ENCODE measurements at places on chromosomes 1 and 21. TPM values are rescaled to one million over a fixed set of nuclear protein-coding genes. Genes with fewer than 3 reads are reported as not detected.

Gene TMEM52
- total RNA-seq: not detected

Gene SEC16B
- 0.31 TPM for total RNA-seq

Gene RCOR3
- 99.2 TPM for total RNA-seq

Gene PLCH2
- total RNA-seq: 106 TPM

Gene GPA33
- total RNA-seq: 4.5 TPM

Gene OR2T2
- not detected for total RNA-seq

Gene CFAP45
- total RNA-seq: 5.0 TPM

Gene PLD5
- not detected for total RNA-seq

Gene GCSAML
- 0.19 TPM for total RNA-seq

Gene ALPL
- total RNA-seq: not detected

Gene OR2M3
- not detected for total RNA-seq

Gene FCN3
- total RNA-seq: not detected

Gene PLPP3
- 0.11 TPM for total RNA-seq

DNA sequence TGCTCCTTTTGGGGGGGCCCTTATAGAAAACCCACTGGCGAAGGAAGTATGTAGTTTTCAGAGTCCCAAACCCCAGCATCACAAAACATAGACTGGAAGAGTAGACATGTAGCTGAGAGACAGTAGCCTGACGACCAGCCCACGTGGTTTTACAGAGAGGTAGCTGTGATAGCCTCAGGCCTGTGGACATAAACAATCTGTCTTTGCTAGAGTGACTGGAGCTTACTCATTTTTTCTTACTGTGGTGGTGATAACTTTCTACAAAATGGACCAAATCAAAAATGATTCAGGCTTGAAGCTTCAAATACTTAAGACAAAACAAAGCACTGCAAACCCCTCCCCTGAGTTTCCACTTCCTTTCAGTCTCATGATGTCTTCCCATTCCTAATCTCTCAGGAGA, 497.0 kb downstream of the RWDD3 start:
- H3K27me3 ChIP-seq: no peaks in the 10 kb centered on the region
- DNase-seq: no peak
- H3K4me1 ChIP-seq: no peaks in the 10 kb centered on the region
- H3K27ac ChIP-seq: no peak overlapping the region

- peaks cover 24% of the 10 kb centered on the region for H3K4me1 ChIP-seq
- H3K27ac ChIP-seq: peak overlapping the region; percentile 5
- H3K36me3 ChIP-seq: peaks cover 7% of the 10 kb centered on the region
- DNase-seq: no peak
Measured at GRCh38 chr1:28326515-28326914, 2.3 kb upstream of the MED18 start.

DNA sequence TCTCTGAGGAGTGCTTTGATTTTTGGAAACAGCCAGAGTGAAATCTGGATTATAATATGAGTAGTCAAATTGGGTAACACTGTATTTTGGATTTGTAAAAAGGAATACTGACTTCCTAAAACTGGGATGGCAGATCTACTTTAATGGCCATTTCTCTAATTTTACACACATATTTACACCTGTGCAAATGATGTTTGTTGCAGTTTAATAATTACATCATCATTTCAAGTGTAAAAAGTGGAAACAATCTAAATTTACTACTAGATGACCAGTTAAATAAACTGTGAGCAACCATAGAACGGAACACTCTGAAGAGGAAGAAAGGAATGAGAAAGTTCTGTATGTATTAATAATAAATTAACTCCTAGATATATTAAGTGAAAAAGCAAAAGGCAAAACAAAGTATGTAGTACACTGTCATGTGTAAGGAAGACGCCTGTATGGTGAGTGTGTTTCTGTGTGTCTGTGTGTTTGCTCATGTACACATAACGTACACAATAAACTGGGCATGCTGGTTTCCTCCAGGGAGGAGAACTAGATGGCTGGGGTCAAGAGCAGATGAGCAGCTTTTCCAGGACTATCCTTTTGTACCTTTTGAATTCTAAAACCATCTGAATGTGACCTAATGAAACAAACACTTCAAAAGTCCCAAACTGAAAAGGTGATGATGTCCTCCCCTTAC, 2.9 kb upstream of the RHEX start:
- DNase-seq: no peak
- no peak overlapping the region for H3K4me3 ChIP-seq
- H3K27me3 ChIP-seq: no peaks in the 10 kb centered on the region
- peaks cover 21% of the 10 kb centered on the region for H3K4me1 ChIP-seq
- H3K36me3 ChIP-seq: no peaks in the 10 kb centered on the region
- H3K27ac ChIP-seq: peak overlapping the region; percentile 74

- H3K4me1 ChIP-seq: no peaks in the 10 kb centered on the region
- no peaks in the 10 kb centered on the region for H3K36me3 ChIP-seq
- H3K27me3 ChIP-seq: no peaks in the 10 kb centered on the region
Measured at GRCh38 chr1:48955774-48956173, 179.1 kb upstream of the BEND5 start.

DNA sequence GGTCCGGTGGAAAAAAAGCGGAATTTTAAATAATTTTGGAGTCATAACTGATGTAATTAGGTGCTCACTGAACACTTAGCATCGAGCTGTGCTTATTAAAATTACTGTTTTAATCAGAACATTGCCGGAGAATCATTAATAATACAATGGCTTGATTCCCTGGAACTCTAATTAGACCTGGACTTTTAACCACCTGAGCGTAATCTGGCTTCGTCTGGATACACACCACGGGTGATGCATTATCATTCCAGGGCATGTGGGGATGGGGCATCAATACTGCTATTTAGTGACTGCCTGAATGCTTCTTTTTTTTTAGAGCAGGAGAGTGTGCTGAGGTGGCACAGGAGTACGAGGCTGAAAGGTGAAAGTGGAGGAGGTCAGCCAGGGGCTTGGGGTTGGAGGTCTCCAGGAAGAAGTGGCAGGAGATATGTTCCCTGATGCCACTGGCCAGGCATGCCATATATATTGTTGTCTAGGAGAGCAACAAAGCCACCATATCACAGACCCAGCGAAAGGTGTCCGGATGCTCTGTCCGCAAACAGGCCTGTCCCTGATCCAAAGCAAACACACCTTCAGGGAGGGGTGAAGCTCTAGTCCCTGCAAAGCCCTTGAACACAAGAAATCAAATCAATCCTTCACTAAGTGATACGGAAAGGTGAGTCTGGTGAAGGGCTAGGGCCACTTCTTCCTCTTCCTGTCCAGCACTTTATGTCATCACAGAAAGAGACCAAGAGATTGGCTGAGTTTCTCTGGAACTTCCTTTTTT, 125.2 kb downstream of the PLXNA2 start:
- no peaks in the 10 kb centered on the region for H3K27me3 ChIP-seq
- H3K36me3 ChIP-seq: no peaks in the 10 kb centered on the region
- no peak overlapping the region for H3K27ac ChIP-seq

GRCh38 chr1:228804640-228805413, 69.5 kb downstream of the RHOU start:
- H3K36me3 ChIP-seq: no peaks in the 10 kb centered on the region
- H3K4me3 ChIP-seq: no peak overlapping the region
- H3K27ac ChIP-seq: no peak overlapping the region
- no peaks in the 10 kb centered on the region for H3K27me3 ChIP-seq

DNA sequence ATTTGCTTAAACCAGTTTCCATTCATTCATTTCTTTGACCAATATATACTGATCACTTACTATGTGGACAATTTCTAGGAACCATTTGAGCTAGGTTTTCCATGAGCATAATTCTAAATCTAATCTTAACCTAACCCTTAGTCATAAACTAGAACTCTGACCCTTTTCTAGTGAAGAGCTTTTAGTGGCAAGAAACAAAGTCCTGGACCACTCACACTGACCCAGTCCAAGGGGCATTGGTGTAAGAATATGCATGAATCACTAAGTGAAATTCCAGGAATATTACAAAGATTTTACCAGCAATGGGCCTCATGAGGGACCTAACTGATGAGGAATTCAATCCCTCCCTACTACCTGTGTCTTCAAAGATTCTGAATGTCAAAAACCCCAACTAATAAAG, 40.6 kb upstream of the SLC2A1 start:
- no peak overlapping the region for H3K4me3 ChIP-seq
- no peak overlapping the region for H3K27ac ChIP-seq
- H3K27me3 ChIP-seq: no peaks in the 10 kb centered on the region
- DNase-seq: no peak
- H3K36me3 ChIP-seq: no peaks in the 10 kb centered on the region

DNA sequence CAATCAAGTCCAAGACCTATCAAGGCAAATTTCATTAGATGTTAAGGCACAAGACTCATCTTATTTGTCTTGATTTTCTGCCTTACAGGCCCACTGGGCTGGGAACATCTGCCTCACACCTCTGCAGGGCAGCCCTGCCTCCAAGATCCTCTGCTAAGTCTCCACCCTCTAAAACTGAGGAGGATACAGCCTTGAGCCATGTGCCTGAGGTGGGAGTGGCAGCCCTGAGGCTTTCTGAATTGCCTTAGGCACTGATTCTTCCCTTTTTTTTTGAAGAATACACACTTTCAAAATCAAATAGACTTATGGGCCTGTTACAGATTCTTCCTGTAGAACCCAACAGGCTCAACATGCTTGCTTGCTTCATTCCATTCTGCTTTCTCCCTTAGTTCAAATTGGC, 544.3 kb upstream of the ADAMTS5 start:
- H3K4me1 ChIP-seq: no peaks in the 10 kb centered on the region
- no peak overlapping the region for H3K27ac ChIP-seq
- no peak for DNase-seq
- H3K27me3 ChIP-seq: no peaks in the 10 kb centered on the region
- no peaks in the 10 kb centered on the region for H3K36me3 ChIP-seq

DNA sequence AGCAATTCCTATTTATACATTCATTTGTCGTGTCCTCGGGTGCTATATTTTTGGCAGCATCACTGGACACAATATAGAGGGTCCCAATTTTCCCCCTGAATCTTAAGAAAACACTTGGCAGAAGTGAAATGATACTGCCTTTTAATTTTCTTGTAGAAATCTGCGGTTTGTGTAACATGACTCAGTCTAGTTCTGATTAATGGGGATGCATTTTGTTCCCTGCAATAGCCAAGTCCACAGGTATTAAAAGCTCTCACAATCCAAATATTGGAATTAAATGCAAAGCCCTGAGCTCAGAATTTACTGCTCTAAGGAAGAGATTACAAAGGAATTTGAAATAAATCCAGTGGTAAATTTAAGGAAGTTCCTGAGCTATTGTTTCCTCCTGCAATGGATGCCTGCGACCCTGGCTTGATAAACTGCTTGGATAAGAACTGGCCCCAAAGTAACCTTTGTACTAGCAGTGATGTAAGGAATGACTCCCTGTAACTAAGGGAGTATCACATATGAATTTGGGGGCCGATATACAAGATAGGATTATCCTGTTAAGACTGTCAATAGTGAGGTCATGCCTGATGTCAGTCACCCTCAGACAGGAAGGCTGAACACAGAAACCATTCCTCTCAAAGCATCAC, 349.7 kb upstream of the C1orf87 start:
- no peaks in the 10 kb centered on the region for H3K27me3 ChIP-seq
- H3K36me3 ChIP-seq: no peaks in the 10 kb centered on the region
- H3K4me3 ChIP-seq: no peak overlapping the region
- DNase-seq: no peak
- no peaks in the 10 kb centered on the region for H3K4me1 ChIP-seq
- H3K27ac ChIP-seq: no peak overlapping the region

DNA sequence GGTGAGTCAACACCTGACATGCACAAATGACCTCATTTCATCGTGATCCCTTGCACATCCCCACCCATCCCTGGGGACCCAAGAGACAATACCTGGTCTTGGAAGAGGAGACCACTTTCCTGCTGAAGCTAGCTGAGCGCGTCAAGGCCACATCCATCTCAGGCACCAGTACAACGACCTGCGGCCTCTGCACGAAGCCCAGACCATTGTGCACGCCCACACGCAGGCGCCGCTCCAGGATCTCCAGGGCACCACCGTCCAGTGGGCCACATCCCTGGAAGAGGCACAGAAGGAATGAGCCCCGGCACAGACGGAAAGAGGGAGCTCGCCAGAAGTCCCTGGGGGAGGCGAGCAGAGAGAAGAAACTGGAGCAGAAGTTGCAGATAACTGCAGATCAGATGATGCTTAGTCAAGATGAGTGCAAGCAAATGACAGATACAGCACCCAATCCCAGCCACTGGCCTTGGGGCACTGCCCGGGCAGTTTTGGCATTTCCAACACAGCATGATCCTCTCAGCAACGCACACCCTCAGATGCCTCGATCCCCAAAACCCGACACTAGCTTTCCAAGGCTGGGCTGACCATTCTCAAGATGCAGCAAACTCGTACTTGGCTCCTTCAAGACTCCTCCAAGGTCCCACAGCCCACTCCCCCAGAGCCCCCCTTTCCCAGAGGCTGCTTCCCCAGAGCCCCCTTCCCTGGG, 44.1 kb downstream of the NPHP4 start:
- peaks cover 2% of the 10 kb centered on the region for H3K36me3 ChIP-seq
- no peak for DNase-seq
- no peak overlapping the region for H3K4me3 ChIP-seq
- H3K27me3 ChIP-seq: no peaks in the 10 kb centered on the region
- no peak overlapping the region for H3K27ac ChIP-seq

- peaks cover 2% of the 10 kb centered on the region for H3K36me3 ChIP-seq
- no peaks in the 10 kb centered on the region for H3K27me3 ChIP-seq
- H3K27ac ChIP-seq: no peak overlapping the region
Measured at GRCh38 chr1:16612332-16613172, 812 bp downstream of the NBPF1 start.

DNA sequence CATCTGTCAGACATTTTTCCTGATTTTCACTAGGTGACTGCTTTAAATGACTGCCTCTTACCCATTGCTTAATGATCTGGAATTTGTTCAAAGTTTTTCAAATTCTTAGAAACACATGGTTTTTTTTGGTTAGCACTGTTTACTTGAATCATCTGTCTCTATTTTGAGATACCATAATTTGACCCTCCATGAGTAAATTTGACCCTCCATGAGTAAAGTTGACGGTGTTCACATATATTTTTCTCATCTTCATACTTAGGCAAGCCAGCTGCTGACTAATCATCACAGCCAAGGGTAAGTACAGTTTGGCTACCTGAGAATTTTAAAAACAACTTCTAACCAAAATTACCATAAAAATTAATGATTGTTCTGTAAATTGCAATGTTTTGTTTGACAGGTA, 586.5 kb downstream of the PTBP2 start:
- DNase-seq: no peak
- H3K36me3 ChIP-seq: peaks cover 5% of the 10 kb centered on the region
- H3K4me3 ChIP-seq: no peak overlapping the region
- H3K27ac ChIP-seq: no peak overlapping the region
- H3K27me3 ChIP-seq: no peaks in the 10 kb centered on the region
- H3K4me1 ChIP-seq: no peaks in the 10 kb centered on the region

GRCh38 chr1:182041615-182042014, 19.9 kb downstream of the ZNF648 start:
- no peak overlapping the region for H3K4me3 ChIP-seq

- DNase-seq: no peak
- H3K27me3 ChIP-seq: no peaks in the 10 kb centered on the region
- H3K27ac ChIP-seq: no peak within 1 kb of the TSS
- peaks cover 33% of the 10 kb centered on the region for H3K36me3 ChIP-seq
- H3K4me1 ChIP-seq: peaks cover 17% of the 10 kb centered on the region
Measured at GRCh38 chr1:32362474-32363313, at the start of the genes FAM229A and TSSK3. TSS of gene FAM229A (minus strand) at chr1:32362485. CDS start at chr1:32362091, 394 bp downstream. TSS of gene TSSK3 (plus strand) at chr1:32362539. CDS start at chr1:32362702, 163 bp downstream.

DNA sequence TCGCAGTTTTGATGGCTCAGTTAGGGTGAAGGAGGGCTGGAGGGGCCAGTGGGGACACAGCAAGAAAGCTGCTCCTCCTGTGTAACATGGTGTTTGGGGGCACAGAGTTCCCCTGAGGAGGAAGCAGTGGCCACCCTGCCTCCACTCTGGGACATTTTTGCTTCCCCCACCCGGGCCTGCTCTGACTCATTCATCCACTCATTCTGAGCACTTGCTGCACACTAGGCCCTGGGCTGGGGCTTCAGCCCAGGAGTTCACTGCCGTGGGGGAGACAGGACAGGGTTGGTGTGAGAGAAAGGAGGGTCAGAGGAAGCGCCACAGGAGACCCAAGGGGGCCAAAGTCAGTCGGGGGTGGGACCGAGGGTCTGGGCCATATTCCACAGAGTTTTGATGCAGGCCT, 41.4 kb upstream of the ACOT11 start:
- DNase-seq: no peak
- H3K36me3 ChIP-seq: no peaks in the 10 kb centered on the region
- no peak overlapping the region for H3K4me3 ChIP-seq
- no peaks in the 10 kb centered on the region for H3K4me1 ChIP-seq

All from natural killer cell (primary cell).